ENCODE measurements at places on chromosomes 6 and 20.

- peak; percentile 29 for DNase-seq
Observed at GRCh38 chr6:142902636-142903053, 42.3 kb downstream of the HIVEP2 start.

- no peak for DNase-seq
Observed at GRCh38 chr6:169139179-169139971, 114.3 kb downstream of the THBS2 start.

DNA sequence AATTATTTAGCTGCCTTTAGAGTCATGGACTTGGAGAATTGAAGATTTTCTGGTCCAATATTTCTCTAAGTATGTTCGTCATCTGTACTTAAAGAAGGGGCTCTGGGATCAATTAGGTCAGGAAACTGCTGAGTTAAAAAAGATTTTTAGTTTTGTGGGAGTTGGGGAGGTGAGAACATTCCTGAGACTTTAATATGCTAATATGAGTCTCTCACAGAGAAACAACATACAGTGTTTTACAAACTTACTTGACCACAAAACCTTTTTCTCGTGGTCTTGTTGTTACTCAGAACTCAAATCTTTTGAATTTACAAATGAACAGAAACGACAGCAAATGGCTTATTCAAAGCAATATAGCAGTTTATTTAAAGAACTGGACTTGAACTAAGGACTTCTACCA, 67.9 kb downstream of the LIN28B start:
- DNase-seq: no peak

GRCh38 chr6:68638230-68638900, 3.3 kb downstream of the ADGRB3 start:
- DNase-seq: no peak

GRCh38 chr6:37272834-37273566, 15.1 kb upstream of the TMEM217 start:
- no peak for DNase-seq

- DNase-seq: no peak
Observed at GRCh38 chr6:42211726-42212125, 5.9 kb downstream of the MRPS10 start.

DNA sequence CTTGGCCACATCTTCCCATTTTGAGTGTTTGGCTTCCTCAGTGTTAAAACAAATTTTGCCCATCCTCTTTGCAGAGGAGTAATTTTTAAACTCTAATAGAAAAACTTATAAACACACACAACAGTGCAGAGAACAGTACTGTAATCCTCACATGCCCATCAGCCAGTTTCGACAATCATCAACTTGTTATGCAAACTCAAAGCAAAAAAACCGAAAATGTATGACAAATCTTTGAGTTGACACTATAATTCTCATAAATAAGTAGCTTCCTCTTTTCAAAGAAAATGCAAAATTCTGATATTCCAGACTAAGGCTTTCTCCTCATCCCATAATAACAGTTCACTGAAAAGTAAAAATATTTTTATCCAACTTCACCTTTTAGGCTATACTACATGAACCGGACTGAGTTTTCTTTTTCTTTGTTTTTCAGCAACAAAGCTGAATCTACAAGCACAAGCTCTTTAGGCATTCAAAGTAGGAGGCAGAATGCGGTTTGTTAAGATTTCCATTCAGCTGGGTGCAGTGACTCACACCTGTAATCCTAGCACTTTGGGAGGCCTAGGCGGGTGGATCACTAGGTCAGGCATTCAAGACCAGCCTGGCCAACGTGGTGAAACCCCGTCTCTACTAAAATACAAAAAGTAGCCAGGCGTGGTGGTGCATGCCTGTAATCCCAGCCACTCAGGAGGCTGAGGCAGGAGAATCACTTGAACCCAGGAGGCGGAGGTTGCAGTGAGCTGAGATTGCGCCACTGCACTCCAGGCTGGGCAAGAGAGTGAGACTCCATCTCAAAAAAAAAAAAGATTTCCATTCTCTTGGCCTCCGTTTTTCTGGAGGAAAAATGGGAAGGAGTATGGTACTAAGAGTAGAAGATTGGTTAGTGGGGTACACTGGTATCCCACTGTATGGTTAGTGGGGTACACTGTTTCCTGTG, 74.8 kb downstream of the GCNT2 start:
- DNase-seq: no peak

DNA sequence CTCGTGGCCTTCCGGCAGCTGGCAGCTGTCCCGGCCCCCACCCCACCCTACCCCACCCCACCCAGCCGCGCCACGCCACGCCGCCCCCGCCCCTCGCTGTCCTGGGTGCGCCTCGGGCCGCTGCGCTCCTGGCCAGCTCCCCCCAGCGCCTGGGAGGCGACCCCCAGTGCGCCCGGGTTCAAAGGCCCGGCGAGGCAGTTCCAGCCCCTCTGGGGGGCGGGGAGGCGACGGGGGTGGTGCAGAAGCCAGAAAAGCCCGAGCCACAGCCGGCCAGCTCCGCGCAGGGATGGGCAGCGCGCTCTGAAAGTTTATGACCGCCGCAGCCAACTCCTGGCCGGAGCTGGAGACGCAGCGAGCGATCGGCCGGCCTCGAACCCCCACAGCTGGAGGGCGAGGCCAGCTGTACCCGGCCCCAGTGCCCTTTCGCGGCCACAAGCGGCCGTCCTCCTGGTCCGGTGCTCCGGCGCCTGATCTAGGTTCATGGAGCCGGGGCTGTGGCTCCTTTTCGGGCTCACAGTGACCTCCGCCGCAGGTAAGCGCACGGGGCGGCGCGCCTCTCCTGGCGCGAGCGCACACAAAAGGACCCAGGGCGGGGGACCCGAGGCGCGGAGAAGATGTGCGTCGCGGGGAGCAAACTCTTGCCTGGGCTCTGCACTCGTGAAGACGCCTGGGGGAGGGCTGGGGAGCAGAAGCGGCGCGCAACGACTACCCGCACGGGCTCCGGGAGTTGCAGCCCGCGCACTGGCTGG, at the start of gene EDN3:
EDN3 (plus strand) TSS at position 279 of the 749 bp plus-strand sequence; CDS start at position 481, 202 bp downstream.
- no peak for DNase-seq

DNA sequence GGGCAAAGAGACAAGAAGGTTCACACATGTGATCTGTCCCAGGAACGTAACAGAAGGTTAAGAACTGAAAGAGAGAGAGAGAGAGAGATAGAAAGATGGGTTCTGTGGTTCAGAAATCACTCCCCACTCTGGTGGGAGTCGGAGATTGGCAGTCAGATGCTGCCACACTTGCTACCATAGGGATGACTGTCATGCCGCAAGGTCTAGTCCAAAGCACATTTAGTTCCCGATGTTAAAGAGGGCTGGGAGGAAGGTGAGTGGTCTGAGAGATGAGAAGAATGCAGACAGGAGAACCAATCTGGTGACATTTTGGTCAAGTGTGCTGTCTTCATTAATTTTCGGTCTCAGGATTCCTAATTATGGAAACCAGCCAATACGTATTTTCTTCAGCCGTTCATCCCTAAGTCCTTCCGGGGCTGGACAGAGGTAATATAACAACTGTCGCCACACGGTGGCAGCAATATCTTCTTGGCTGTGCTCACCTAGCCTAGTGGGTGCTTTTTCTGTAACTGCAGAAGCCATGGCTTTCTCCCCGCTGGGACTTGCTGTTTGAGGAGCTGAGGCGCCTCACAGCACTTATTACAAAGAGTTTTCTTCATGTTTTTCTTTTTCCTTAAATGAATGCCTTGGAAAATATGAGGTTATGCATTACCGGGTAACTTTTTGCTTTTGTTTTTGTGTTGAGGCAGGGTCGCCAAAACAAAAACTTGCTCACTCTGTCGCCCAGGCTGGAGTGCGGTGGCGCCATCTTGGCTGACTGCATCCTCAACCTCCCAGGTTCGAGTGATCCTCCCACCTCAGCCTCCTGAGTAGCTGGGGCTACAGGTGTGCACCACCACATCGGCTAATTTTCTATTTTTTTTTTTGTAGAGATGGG, 46.0 kb downstream of the SLC35D3 start:
- DNase-seq: peak; percentile 47

GRCh38 chr6:165752451-165752850, 89.4 kb upstream of the PDE10A start:
- DNase-seq: no peak

GRCh38 chr6:105501246-105501645, 98.4 kb upstream of the PREP start:
- no peak for DNase-seq

- DNase-seq: no peak
Observed at GRCh38 chr6:39198528-39198927, 30.7 kb downstream of the KCNK5 start.

GRCh38 chr6:151137542-151137941, 102.2 kb upstream of the AKAP12 start:
- DNase-seq: no peak
